ENCODE measurements at places on chromosomes 3 and 15.

GRCh38 chr15:75380773-75381172, 12.4 kb upstream of the MAN2C1 start:
- DNase-seq = no peak

- DNase-seq = no peak
These were observed 18.5 kb upstream of the RIOX2 start for GRCh38 chr3:97990624-97991292.

DNA sequence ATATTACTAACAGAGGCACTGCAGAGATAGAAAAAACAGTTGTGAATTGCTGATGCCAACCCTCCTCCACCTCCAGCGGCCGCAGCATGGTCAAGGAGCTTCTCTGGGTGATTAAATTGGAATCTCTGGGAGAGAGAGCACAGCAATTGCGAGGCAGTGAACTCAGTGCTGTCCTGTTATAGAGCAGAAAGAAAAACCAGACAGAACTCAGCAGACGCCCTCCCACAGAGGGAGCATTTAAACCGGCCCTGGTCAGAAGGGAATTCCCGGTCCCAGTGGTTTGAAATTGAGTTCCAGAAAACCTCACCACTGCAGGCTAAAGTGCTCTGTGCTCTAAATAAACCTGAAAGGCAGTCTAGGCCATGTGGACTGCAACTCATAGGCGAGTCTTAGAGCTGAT, 175.4 kb downstream of the SQOR start:
- no peak for DNase-seq

DNA sequence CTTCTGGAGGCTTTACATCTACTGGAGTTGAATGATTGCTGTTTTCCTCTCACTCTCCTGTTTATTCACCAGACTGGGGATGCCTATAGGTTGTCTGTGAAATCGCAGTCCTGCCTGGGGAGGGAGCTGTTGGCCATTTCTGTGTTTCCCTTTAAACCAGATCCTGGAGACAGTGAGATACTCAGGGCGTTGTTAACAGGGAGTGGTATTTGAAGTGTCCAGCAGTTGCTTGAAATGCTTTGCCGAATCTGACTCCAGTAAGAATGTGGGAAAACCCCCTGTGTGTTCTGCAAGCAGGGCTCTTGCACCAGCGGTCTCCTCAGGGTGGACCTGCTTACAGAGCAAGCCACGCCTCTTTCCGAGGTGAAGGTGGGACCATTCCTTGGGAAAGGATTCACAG, 4.3 kb upstream of the LRRK1 start:
- no peak for DNase-seq

- no peak for DNase-seq
These were observed 7.5 kb downstream of the P2RY1 start for GRCh38 chr3:152842413-152842812.

DNA sequence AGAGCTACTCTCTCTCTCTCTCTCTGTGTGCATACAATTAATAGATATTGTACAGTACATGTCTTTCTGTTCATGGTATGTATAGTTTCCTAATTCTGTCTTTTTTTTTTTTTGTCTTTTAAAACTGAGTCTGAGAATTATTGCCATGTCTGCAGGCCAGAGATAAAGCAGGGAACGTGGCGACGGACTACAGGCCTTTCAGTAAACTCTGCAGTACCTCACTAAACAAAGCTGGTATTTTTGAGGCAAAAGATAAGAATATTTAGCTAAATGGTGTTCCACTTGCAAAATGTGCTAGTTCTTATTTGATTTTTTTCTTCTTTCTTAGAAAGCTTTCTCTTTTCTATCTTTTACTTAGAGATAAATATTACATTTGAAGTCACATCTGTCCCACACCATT, 44.0 kb upstream of the EHHADH start:
- DNase-seq = no peak

GRCh38 chr3:192207239-192207638, 520.1 kb downstream of the FGF12 start:
- no peak for DNase-seq

Data from activated naive CD4-positive, alpha-beta T cell (primary cell).